ENCODE measurements at places on chromosomes 2 and 18.

GRCh38 chr18:10804126-10804525, 278.3 kb downstream of the NAPG start:
- DNase-seq: no peak

DNA sequence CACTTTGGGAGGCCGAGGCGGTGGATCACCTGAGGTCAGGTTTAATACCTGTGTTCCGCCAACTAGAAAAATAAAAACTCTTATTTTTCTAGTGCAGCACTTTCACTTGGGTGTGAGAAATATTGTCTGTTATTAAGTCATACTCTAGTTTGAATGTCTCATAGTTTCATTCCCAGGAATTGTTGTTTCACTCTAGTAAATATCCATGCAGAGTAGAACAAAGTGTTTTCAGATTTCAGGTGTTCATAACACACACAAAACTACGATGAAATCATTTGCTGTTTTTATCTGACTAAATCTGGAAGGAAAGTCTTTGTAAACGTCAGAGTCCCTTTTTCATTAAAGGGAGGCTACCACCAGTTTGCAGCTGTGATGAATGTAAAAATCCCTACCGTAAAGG, 4.0 kb downstream of the FAM117B start:
- no peak for DNase-seq

DNA sequence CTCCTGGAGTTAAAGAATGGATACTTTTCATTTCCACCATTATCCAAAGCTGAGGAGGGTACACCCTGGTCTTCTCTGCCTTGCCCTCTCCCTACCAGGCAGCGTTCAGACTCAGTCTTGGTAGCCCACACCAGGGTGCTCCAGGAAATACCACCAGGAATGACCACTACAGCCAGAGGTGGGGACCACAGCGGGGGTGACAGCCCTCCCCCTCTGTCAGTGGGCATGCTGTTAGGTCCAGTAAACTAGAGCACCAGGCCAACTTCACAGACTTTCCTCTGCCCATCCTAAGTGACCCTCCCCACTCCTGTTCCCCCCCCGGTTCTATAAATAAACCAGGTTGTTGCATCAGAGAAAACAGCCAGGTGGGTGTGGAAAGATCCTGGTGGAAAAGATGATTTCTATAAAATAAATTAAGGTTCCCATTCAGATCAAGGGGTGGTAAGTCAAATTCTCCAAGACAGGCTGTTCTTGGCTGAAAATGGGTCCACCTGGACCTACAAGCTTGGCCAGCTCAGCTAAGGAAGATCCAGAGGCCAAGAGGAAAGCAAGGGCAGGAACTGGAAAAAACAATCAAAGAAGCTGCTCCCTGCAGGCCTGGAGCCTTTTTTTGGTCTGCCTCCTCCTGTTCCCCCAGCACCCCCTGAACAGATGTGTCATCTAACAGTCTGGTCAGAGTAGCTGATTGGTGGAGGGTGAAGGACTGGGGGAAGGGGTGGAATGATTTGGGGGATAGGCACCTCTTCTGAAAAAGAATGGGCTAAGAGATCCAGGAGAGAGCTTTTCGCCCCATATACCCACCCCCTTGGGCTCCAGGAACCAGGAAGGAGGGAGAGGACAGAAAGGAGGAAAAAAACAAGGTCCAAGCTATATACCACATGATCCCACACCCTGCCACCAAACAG, 2.3 kb downstream of the RAB11FIP5 start:
- no peak for DNase-seq

- no peak for DNase-seq
These were observed 95.0 kb downstream of the DDX1 start for GRCh38 chr2:15686643-15687042.

GRCh38 chr2:85326406-85327159, 1.2 kb downstream of the TGOLN2 start:
- DNase-seq: peak; percentile 44

GRCh38 chr2:166632616-166633015, 138.6 kb upstream of the SCN7A start:
- DNase-seq: no peak

GRCh38 chr2:186687807-186688211, 6.1 kb upstream of the FAM171B start:
- no peak for DNase-seq

DNA sequence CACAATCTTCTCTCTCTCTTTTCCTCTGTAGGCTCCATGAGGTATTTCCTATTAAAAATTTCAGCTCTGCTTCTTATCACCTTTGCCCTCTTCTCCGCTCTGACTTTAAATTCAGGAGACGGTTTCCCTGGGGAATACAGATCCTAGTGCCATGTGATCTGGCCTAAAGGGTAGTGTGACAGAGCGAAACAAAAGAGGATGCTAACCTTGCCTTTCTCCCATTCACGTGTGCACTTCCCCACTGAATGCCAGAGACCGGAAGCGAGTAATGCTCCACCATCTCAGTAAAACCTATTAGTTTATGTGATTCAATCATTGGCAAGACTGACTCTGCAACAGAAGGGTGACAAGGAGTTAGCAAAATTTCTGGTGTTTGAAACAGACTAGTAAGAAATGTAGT, 358.3 kb downstream of the ZNF521 start:
- DNase-seq: no peak

- no peak for DNase-seq
These were observed 8.9 kb downstream of the TFPI start for GRCh38 chr2:187545238-187545751.

GRCh38 chr2:30938196-30938595, 130.9 kb upstream of the CAPN13 start:
- no peak for DNase-seq

DNA sequence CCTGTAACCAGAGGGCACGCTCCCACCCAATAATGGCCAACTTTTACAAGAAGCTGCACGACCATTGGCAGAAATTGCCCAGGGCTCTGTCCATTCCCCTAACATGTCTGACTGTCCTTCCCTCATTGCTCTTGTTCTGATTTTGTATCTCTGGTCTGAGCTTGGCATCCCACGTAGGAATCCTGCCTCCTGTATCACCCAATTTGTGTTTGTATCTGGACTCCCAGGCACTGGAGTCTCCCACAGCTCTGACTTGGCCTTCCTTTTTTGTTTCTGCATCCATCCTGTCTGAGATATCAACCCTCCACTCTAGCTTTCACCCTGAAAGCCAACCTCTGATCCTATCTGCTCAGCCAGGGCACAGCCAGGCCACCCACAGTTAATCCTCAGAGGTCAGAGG, 259.8 kb downstream of the FBXO15 start:
- no peak for DNase-seq

DNA sequence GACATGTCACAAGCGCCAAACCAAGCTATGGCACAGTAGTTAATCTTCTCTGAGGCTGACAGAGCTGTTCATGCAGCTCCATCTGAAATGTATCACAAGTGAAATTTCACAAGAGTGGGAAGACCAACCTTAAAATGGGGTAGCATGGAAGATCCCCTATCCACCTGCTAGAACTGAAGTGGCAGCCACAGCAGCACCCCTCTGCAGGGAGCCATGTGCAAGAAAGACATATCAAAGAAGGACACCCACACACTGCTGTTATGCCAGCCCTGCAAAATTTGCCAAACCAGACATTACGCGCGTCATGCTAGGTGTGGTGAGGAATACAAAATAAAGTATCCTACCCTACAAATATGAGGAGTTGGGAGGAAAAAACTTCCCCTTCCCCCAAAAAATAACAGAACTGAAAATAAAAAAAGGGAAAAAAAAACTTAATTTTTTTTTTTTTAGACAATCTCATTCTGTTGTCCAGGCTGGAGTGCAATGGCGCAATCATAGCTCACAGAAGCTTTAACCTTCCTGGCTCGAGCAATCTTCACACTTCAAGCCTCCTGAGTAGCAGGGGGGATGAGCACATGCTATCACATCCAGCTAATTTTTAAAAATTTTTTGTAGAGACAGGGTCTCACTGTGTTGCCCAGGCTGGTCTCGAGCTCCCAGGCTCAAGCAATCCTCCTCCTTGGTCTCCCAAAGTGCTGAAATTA, 76.2 kb downstream of the STK39 start:
- DNase-seq: no peak

DNA sequence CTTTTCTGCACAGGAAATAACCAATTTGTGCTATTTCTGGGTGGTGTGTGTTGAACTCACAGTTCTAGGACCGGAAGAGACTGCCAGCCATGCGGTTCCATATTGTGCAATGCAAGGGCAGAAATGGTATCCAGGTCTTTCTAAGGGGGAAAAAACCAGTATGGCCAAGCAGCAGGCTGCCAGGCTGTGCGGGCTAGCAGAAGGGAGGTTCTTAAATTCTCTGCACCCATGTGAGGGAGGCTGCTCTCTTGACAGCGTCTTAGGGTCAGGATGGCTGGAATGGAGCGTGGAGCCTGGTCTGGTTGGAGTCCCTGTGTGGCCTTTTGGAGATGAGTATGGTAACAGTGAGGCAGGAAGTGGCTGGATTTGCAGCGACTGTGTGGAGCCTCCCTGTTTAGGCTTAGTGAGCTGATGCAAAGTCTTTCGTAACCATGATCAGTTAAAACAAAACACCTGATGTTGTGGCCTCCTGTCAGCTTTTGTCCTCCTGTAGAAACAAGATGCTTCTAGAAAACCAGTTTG, 52.6 kb downstream of the NCK2 start:
- no peak for DNase-seq
